Vein endothelial cell (primary cell): ENCODE measurements at places on chromosomes 2 and 18. TPM values are rescaled to one million over a fixed set of nuclear protein-coding genes. Genes with fewer than 3 reads are reported as not detected.

Gene LRRC30
- not detected in 2 replicates for total RNA-seq

Gene DRC1
- total RNA-seq, result 0.29 and 0.33 TPM in 2 replicates

Gene LDLRAD4
- 7.0 and 10.1 TPM in 2 replicates for total RNA-seq

Gene SERPINB10
- not detected in 2 replicates for total RNA-seq

Gene CPO
- total RNA-seq, result 0.19 TPM in 1 of 2 replicates, not detected in the other

Gene INHA
- total RNA-seq, result not detected in 2 replicates

Gene PAX8
- 0.48 and 1.3 TPM in 2 replicates for total RNA-seq

Gene GALNT5
- not detected in 2 replicates for total RNA-seq
